ENCODE measurements at places on chromosomes 7 and 10.

GRCh38 chr10:122277526-122278136 lies 6.5 kb downstream of the BTBD16 start:
- DNase-seq: no peak

DNA sequence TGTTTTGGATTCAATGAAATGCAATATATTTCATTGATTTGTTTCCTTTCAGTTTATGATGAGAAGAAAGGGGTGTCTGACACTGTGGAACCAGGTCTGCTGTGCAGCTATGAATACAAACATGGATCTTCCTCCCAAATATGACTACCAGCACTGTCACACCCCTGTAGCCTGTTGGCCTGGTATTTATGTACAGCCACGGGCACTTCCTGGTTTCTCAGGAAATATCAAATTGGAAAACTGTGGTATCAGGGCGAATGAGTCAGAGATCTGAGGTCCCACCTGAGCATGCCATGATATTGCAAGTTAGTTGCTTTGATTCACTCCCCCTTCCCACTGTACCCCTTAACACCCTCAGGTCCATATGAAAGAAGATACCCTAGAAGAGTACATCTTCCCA lies 87.8 kb downstream of the DNMBP start:
- DNase-seq: no peak

DNA sequence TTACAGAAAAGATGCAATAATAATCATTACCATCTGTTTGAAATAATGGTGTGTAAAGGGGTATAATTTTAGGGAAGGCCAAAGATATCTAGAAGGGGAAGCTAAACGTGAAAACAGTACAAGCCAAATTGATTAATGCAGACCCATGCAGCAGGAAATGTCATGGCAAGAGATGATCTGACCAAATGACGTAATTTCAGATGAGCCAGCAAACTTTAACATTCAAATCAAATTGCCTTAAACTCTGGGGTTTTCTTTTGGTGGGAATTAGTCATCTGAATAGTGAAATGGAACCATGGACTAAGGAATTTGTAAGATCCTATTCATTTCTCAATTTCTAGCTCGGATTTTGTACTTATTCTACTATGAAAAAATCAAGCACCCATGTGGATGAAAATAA lies 21.4 kb upstream of the SCIN start:
- DNase-seq: no peak

GRCh38 chr10:75982611-75983369 lies 551.4 kb downstream of the LRMDA start:
- no peak for DNase-seq

- DNase-seq: no peak
These were observed 14.8 kb downstream of the PDK4 start for GRCh38 chr7:95581467-95581866.

DNA sequence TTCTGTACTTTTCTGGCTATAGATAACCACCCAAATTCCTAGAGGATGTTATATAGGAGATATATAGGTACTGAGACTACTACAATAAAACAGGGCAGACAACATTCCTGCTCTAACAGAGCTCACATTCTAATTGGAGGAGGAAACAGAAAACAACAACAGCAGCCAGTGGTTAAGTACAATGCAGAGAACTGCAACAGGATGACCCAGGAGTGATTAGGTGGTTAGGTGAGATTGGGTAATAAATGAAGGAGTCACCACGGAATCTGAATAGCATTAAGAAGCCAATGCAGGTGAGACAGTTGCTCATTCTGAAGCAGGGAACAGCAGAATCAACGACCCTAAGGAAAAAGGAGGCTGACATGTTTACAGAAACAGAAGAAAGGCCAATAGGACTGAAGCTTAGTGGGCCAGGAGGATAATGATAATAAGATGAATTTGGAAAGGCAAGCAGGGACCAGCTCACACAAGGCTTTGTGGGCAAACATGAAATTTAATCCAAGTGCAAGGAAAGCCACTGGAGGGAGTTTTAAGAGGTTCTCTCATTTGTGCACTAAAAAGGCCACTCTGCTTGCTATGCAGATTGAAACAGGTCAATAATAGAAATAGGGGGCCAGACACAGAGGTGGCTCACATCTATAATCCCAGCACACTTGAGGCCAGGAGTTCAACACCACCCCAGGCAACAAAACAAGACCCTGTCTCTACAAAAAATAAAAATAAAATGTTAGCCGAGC lies 16.9 kb upstream of the REEP3 start:
- DNase-seq: no peak

- DNase-seq: no peak
These were observed 282.2 kb upstream of the KLF14 start for GRCh38 chr7:131016230-131016629.

DNA sequence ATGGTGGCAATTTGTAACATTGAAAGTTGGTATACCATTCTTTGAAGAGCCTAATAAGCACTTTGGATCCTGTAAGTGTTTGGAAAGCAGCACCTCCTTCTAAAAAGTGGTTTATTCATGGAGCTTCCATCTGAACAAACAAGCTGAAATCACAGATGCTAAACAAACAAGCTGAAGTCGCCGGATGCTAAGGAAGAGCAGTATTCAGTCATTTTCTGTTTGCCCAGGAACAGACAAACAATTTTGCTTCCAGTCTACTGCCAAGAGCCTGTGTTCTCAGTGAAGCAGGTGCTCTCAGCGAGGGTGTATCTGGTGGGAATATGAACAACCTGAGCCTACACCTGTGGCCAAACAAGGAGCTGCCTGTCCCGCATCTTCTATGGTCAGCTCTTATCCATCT lies 6.3 kb downstream of the COL28A1 start:
- no peak for DNase-seq
